Neuronal stem cell (in vitro differentiated cells): ENCODE measurements at places on chromosomes 2 and 18.
A peak's percentile ranks its signal among the peaks of the same experiment; 100 is the strongest.

DNA sequence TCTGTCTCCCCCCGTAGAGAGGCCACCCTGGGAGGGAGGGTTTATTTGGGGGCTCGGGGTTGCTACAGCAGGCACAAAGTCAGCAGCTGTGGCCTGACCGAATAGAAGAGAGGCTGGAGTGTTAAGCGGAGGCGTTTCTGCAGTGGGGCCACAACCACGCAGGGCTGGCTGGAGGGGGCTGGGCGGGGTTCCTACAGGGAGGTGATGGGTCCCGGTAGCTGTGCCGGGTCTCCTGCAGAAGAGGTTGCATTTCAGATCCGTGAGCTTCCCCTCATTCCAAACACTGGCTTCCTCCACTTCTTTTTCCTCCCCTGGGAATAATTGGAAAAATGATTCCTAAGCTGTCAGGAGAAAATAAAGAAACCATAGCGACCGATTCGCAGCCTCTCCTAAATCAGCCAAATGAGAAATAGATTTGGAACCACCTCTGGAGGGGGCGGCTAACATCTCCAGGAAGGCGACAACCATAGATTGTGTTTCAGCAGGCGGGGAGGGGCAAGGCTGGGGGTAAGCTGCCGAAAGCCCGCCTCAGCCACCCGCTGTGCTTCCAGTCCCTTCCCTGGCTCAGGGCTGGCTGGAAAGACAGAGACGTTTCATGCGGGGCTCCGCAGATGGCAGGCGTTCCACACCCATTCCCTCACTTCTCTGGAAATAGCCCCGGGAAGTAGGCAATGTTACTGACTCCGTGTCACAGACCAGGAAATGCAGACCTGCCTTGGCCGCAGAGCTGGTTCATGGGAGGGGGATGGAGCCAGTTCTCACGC lies 85.6 kb upstream of the TAF1B start:
- DNase-seq, result no peak

GRCh38 chr2:39095624-39096023 lies 25.2 kb downstream of the SOS1 start:
- no peak for DNase-seq

GRCh38 chr2:192146069-192147015 lies 48.4 kb downstream of the TMEFF2 start:
- DNase-seq, result no peak

GRCh38 chr2:58770846-58771245 lies 529.7 kb upstream of the FANCL start:
- DNase-seq, result no peak

- DNase-seq, result no peak
Measured at GRCh38 chr2:131125195-131125757, 20.1 kb downstream of the PLEKHB2 start.

- no peak for DNase-seq
Measured at GRCh38 chr2:37512971-37513370, 158.5 kb downstream of the CDC42EP3 start.

- no peak for DNase-seq
Measured at GRCh38 chr2:99694331-99694730, 204.5 kb upstream of the REV1 start.

DNA sequence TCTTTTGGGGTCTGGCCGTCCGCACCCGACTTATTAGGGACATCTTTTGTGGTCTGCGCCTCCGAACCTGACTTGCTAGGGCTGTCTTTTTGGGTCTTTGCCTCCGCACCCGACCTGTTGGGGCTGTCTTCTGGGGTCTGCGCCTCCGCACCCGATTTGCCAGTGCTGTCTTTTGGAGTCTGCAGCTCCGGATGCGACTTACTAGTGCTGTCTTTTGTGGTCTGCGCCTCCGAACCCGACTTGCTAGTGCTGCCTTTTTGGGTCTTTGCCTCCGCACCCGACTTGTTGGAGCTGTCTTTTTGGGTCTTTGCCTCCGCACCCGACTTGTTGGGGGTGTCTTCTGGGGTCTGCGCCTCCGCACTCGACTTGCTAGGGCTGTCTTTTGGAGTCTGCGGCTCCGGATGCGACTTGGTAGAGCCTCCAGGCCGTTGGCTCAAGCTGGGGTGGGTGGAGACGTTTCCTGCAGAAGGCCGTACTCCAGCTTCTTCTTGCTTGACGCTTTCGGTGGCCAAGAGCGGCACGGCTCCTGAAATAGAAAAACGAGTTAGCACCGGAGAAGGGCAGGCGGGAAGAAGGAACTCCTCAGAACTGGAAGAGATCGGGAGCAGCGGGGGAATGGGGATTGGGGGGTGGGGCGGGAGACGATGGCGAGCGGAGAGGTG lies 498 bp downstream of the TGOLN2 start:
- peak; percentile 33 for DNase-seq

DNA sequence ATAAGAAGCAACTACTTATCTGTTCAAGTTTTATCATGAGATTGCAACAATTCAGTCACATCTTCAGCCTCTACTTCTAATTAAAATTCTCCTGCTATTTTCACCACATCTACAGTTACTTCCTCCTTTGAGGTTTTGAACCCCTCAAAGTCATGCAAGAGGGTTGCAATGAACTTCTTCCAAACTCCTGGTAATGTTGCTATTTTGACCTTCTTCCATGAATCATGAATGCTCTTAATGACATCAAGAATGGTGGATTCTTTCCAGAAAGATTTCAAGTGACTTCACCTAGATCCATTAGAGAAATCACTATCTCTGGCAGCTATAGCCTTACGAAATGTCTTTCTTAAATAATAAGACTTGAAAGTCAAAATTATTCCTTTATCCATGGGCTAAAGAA lies 1052.8 kb upstream of the NRXN1 start:
- no peak for DNase-seq

- no peak for DNase-seq
Measured at GRCh38 chr2:69309351-69310110, 77.5 kb downstream of the GFPT1 start.

DNA sequence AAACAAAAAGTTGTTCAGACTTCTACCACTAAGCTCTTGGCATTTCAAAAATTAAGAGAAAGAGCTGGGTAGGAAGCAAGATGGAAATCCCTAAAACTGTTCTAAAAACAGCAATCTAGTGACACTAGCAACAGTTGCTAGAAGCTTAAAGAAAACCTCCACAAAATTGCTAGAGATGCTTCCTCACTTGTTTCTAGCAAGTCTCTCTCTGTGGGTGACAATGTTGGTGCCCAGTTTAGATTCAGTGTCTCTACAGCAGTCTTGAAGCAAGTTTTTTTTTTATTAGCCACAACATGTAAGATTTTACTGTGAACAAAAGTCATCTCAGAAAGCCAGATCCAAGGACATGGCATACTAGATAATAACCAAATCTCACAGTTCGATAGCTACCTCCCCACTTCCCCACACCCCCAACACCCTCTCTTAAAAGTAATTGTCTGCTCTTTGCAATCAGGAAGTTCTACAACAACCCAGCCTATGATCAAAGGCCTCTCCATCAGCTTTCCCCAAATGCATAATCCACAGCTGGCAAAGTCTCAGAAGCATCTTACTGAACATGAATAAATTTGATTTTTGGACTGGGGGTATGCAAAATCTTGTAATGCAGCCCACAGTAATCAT lies 70.0 kb downstream of the ANKRD44 start:
- no peak for DNase-seq

- DNase-seq, result peak; percentile 60
Measured at GRCh38 chr18:48949606-48950535, 894 bp downstream of the SMAD7 start.

DNA sequence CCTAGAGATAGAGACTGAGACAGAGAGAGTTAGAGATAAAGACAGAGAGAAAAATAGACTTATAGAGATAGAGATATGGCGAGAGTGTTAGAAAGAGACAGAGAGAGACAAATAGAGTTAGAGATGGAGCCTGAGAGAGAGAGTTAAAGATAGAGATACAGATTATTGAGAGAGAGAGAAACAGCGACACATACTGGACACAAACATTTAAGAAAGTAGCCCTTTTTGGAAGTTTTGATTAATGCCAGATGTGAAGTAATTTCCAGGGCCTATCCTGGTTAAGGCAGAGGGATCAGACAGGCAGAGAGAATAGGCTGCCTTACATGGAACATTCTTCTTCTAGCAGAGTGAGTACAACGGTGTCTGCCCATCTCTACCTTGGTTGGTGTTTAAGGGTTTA lies 311.6 kb upstream of the CDH7 start:
- no peak for DNase-seq

DNA sequence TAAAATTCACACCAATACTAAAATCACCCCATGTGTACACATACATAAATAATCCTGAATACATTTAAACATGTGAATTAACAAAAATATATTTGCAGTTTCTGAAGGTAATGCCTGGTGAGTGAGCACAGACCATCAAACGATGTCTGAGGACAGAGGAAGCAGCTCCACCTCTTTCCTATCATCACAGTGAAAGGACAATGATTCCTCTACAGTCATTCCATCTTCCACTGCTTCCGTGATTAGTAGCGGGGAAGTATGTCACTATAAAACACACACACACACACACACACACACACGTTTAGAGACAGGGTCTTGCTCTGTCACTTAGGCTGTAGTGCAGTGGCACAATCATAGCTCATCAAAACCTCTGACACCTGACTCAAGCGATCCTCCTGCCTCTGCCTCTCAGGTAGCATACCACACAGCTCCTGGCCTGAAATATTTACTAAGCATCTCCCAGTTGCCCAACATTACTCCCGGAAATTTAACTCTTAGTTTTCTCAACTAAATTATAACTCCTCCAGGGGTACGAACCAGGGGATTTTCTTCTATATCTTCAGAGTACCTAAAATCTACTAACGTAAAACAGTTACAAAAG lies 12.8 kb downstream of the FAM210A start:
- DNase-seq, result no peak

DNA sequence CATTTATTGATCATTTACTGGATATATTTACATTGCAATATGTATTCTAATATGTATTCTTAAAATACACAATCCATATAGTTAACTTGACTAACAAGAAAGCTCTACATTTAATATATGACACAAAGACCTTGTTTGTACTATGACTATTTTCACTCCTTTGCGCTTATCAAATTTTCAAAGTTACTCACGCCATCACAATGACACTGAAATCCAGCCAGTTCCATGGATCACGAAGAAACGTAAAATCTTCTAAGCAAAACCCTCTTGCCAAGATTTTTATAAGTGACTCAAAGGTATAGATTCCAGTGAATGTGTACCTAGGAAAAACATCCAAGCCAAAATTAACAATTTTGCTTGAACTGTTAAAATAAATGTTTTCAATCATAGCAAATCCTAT lies 39.6 kb downstream of the SCN3A start:
- no peak for DNase-seq

- DNase-seq, result no peak
Measured at GRCh38 chr2:10048501-10049171, 5.3 kb downstream of the KLF11 start.

GRCh38 chr18:25503567-25504081 lies 151.7 kb upstream of the ZNF521 start:
- DNase-seq, result peak; percentile 41

DNA sequence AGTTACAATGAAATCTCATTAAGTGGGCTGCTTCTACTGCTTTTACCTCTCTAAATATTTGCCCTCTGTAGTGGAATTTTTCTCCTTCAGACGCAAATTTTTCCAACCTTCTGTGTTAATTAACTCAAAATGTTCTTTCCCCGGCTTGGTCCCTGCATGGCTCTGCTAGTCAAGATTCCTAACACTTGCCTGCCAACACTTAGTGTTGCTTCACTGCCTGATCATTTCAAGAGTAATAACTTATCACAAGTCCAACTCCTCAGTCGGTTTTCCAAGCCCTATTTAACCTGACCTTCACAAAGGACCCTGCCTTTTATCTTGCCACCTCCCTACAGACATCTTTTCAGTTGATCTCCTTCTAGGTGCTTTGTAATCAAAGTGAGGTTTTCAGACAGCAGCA lies 142.7 kb downstream of the HRH4 start:
- no peak for DNase-seq
